Renal cortical epithelial cell (primary cell): ENCODE measurements at places on chromosomes 16 and 17. TPM values are rescaled to one million over a fixed set of nuclear protein-coding genes. Genes with fewer than 3 reads are reported as not detected.

GRCh38 chr16:51430716-51431369 lies 279.8 kb upstream of the SALL1 start:
- peak; percentile 60 for DNase-seq

- peak; percentile 54 for DNase-seq
These were observed 4.5 kb upstream of the SGCA start for GRCh38 chr17:50161023-50161910.

GRCh38 chr17:50861334-50861676 lies 4.8 kb downstream of the TOB1 start:
- DNase-seq, result no peak

DNA sequence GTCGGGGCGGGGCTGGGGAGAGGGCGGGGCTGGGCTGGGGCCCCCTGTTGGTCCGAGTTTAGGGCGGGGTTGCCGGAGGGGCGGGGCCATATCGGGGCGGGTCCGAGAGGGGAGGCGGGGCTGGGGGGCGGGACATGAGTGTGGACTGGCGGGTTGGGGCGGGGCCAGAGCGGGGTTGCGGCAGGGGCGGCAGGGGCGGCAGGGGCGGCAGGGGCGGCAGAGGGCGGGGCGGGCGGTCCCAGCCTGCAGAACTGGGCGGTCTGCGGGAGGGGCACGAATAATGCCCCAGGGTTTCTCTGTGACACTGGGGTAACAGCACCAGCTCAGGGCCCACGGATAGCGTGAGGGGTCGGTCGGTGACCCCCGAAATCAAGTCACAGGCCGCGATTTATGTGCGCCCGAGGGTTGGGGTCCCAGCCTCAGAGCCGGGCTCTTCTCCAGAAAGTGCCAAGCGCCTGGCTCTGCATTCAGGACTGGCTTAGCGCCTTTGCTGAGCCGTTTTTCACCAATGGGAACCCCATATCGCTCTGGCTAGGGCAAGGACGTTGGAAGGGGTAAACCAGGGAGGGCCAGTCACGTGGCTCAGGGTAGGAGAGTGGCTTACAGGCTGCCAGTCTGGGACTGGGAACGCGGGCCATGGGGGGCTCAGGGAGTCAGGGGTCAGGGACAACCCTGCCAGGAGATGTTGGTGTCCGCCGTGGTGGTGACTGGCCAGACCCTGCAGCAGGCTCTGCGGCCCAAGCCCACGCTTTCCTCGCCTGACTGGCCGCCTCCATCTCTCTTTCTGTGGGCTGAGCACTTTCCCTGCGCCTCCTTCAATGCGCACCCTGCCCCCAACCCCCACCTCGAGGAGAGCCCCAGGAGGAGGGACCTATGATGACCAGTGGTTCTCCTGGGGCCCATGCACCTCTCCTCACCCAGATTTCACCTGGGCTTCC lies 1.2 kb upstream of the METTL26 start:
- DNase-seq, result no peak

- no peak for DNase-seq
These were observed 155.6 kb downstream of the STX8 start for GRCh38 chr17:9419932-9420453.

- DNase-seq, result peak; percentile 84
These were observed 214.2 kb downstream of the STX8 start for GRCh38 chr17:9361188-9361955.

Gene PRSS53
- total RNA-seq, result 0.52 and 1.9 TPM in 2 replicates

Gene KRTAP2-2
- total RNA-seq, result 0.15 TPM in 1 of 2 replicates, not detected in the other
